ENCODE measurements at places on chromosomes 1 and 21. TPM values are rescaled to one million over a fixed set of nuclear protein-coding genes. Genes with fewer than 3 reads are reported as not detected.

DNA sequence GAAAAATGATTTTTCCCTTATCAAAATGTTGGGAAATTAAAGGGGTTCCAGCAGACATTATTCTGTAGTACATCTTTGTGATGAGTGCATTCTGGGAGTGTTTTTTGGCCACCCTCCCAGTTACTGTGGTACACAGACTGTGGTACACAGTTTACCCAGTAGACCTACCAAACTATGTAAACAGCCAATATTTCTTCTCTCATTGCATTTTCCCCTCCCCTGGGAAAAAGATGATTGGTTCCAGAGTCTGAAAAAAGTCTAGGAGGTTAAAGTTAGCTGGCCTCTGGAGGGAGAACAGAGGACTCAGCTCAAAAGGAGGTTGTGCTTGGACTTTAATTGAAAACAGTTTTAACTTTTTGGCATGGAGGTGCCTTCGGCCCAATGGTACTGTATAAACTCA lies 42.5 kb downstream of the PGM1 start:
- no peak for DNase-seq

UBE2G2 gene
- total RNA-seq, result 103 TPM

- DNase-seq, result no peak
These were observed 144.9 kb upstream of the C1orf174 start for GRCh38 chr1:4044967-4045366.

DNA sequence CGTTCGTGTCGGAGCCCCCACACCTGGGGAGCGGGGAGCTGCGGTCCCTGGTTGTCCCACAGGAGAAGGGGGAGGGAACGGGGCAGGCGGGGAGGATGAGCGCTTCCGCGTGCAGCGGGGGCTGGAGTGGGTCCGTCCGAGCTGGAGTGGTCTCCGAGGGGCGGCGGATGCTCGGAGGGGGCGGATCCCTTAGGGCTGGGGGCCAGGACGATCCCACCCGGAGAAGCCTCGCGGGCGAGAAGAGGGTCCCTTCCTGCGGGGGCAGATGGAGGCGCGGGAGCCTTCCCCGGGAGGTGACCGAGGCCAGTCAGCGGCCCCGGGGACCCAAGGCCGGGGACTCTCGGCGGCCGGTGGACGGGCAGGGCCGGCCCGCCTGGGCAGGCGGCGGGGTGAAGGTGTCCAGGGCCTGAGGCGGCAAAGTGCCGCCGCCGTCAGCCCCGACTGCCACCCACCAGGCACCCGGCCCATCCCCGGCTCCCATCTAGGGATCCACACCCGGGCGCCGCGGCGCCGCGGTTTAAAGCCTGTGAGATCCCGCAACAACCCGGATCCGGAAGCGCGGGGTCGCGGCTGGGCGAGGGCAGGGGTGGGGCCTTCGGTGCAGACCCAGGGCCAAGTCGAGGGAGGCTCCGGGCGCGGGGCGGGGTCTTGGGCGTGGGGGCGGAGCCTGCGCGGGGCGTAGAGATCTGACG lies 5.3 kb upstream of the CCDC27 start:
- DNase-seq, result peak; percentile 90

BCL2L15 gene
- 1.2 TPM for total RNA-seq

DNA sequence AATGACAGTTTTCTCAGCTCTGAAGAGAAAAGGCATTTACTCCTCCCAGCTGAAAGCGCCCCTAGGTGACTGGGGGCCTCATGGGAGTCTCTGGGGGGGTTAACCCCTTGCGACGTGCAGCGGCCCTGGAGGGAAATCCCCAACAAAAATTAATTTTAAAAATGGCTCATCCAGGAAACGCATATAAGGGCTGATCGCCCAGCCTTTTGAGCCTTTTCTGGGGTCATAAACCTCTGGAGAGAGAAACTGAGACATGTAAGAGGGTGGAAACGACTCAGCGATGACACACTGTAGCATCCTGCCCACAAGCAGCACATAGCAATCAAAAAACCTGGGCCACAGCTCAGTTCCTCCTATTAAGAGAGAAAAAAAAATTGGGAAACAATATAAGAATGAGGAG lies 20.4 kb upstream of the HPDL start:
- peak; percentile 79 for DNase-seq

GRCh38 chr21:33286600-33287456 lies 20.7 kb downstream of the IL10RB start:
- DNase-seq, result no peak

BEST4 gene
- 0.73 TPM for total RNA-seq

DNA sequence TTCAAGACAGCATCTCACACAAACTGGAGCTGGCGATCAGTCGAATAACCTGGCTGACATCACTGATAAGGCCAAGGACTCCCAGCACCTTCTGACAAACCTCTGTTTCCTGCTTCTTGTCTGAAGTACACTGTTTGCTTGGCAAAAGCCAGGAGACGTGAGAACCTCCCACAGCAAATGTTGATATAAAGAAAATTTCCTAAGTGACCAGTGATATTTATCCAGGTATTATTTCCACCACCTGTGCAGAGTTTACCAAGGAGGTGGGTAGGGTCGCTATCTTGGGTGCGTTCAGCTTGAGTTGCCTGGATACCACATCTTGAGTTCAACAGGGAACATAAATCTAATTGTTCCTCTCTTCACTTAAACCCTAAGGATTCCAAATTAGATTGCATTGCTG lies 72.9 kb downstream of the SETD4 start:
- no peak for DNase-seq

C1orf116 gene
- not detected for total RNA-seq

- no peak for DNase-seq
These were observed 1.9 kb downstream of the OR14A16 start for GRCh38 chr1:247822060-247822459.

HCN3 gene
- 5.4 TPM for total RNA-seq

DNA sequence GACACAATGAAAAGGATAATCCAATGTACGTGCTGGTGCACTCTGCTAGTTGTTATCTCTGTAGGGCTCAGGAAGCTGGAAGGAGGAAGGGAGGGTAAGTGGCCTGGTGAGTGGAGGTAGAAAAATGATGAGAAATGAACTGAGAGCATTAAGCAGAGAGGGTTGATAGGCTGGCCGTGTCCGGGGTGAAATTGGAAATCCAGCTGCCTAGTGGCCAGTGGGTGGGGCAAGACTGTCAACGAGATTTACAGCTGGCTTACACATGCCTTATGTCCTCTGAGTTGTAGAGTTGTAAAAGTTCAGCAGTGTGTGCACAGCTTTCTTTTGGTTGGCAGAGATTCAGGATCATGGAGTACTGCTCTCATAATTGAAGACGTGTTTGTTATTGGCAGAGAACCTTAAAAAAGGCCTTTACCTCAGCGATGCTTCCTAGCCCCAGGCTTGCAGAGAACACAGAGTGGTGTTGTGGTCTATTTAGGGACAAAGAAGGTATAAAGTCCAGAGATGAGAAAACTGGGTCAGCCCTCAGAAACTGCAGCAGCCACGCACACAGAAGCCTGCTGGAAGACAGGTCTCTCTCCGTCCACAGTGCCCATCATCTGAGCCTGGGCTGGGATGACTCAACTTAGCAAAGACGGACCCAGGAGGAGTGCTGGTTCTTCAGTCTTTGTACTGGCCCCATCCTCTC lies 132.4 kb downstream of the EDEM3 start:
- no peak for DNase-seq

HTR6 gene
- total RNA-seq, result not detected

GRCh38 chr1:8239306-8240023 lies 78.4 kb upstream of the SLC45A1 start:
- no peak for DNase-seq

LCE3D gene
- total RNA-seq, result not detected

TNFRSF8 gene
- total RNA-seq, result 3.8 TPM

DNA sequence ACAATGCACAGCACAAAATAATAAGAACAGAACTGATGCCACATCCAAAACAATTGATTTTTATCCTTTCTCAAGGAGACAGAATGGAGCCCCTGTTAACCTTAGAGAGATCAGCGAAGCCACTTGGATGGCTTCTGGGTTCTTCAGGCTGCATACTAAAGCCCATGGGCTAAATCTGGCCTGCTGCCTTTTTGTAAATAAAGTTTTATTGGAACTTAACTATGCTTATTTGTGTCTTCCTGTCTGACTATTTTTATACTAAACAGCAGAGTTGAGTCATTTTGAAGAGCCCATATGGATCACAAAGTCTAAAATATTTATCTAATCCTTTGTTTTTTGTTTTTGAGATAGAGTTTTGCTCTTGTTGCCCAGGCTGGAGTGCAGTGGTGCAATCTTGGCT lies 16.3 kb upstream of the PPM1J start:
- no peak for DNase-seq

C1QTNF12 gene
- total RNA-seq, result 2.0 TPM

- no peak for DNase-seq
These were observed at the start of gene TMEM54 for GRCh38 chr1:32900956-32901822. TMEM54 (minus strand) TSS chr1:32901389; CDS start chr1:32901238, 151 bp downstream.

- DNase-seq, result no peak
These were observed 8.7 kb downstream of the S100B start for GRCh38 chr21:46596201-46596600.

GRCh38 chr1:143661418-143662101 lies 310.2 kb downstream of the FAM72C start:
- no peak for DNase-seq

DNA sequence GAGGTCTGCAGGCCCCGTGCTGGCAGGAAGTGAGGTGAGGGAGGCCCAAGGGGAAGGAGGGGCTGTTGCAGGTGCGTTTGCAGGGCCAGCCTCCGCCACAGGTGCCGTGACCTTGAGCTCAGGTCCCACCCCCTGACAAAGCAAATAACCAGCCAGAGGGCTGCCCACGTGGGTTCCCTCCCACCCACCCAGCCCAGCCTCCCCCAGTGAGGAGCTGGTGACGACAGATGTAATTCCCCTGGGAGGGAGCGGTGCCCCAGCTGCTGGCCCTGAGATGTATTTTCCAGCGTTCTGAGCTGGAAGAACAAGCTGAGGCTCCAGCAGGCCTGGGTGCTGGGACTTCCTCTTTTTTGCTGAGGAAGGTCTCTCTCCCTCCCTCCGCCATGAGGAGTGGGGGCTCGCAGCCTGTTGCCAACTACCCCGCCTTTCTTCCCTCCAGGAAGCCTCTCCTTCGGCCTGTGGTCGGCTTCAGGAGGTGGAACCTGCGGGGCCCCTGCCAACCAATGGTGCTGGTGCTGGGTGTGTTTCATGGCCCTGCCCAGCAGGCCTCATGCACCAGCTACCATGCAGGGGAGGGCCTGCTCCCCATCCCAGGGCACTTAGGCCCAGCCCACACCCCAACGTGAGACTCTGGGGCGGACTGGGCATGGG lies 153.2 kb downstream of the PRDM16 start:
- DNase-seq, result no peak

KANK4 gene
- not detected for total RNA-seq

IGSF9 gene
- not detected for total RNA-seq

RIPPLY3 gene
- 0.14 TPM for total RNA-seq

ANKRD45 gene
- not detected for total RNA-seq

PRAMEF9 gene
- total RNA-seq, result not detected

DNA sequence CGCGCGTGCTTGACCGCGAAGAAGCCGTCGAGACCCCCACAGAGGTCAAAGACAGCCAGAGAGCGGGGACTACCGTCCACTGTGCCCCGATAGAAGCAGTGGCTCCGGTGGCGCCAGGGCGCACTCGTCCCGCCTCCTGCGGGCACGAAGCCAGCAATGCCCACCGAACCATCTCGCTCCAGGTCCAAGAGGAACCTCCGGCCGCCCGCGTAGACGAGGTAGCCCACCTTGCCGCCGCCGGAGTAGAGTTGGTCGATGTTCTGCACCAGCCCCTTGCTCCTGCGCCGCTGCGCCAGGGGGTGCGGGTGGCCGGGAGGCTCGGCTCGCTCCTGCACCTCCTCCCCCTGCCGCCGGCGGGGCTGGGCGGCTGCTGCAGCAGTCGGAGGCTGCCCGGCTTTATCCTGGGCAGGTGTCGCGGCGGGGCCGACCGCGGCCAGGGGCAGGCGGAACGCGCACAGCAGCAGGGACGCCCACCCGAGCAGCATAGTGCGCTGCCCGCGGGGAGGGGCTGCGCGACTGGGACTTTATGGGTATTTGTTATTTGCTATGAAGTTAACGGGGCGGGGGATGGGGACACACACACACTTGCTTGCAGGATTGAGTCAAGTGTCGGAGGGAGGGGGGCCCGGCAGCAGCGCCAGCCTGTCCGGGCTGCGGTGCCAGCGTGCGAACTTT lies 844 bp downstream of the ADAMTS5 start:
- no peak for DNase-seq

- DNase-seq, result no peak
These were observed 74.3 kb downstream of the LAMC1 start for GRCh38 chr1:183097438-183098051.

DNA sequence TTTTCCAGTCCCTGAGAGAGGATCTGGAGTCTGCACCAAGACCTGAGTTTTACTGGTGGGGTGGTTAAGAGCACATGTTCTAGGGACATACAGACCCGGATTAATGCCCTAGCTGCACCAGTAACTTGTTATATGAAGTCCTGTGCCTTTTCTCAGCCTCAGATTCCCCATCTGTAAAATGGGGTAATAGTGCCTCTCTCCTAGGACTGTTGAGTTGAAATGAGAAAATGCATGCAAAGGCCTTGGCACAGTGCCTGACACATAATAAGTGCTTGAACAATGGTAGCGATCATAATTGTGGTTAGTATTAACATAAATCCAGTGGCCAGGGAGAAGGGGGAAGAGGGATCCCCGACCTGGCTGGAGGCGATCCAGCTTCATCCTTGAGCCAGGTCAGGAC lies 12.3 kb downstream of the AHDC1 start:
- no peak for DNase-seq

DNA sequence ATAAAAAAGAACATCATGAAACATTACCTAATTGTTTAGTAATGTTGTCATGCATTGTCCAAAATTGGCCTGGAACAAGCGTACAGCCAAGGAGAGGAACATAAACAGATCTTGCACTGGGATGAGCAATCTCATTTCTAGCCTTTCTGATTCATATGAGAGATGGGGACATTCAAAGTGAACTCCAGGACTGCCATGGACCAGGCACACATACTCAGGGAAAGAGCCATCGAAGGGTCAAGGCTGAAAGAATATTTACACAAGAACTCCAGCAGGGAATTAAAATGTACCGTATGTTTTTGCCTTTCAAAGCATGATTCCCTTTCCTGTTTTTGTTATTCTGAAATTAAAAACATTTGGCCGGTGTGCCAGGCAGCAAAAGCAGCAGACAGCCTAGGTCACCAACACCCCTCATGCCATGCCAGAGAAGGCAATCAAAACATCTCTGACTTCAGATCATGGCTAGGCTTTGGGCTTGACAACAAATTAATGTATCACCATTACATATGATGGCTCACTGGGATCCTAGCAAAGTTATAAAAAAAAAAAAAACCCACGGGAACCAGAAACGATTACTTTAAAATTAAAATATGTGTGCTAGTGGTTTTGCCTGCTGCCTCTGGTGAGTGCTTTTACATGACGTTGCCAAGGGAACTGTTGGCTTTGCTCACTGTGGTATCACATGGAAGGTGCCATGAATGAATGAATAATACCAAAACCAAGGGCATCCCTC lies 159.8 kb downstream of the TGFBR3 start:
- no peak for DNase-seq

GRCh38 chr1:240888039-240888786 lies 276.3 kb upstream of the GREM2 start:
- no peak for DNase-seq

GRCh38 chr1:47921935-47922415 lies 75.2 kb downstream of the TRABD2B start:
- no peak for DNase-seq

- DNase-seq, result no peak
These were observed 57.0 kb downstream of the CAMTA1 start for GRCh38 chr1:6842301-6842700.
